ENCODE measurements at places on chromosomes 6 and 20.

GRCh38 chr6:147855803-147856482 is 347.5 kb downstream of the SAMD5 start:
- H3K36me3 ChIP-seq = no peaks in the 10 kb centered on the region
- no peak overlapping the region for H3K4me3 ChIP-seq
- no peaks in the 10 kb centered on the region for H3K27me3 ChIP-seq
- H3K27ac ChIP-seq = no peak overlapping the region

GRCh38 chr6:147078106-147078505 is 126.1 kb upstream of the STXBP5 start:
- H3K4me1 ChIP-seq = no peaks in the 10 kb centered on the region
- DNase-seq = no peak
- H3K4me3 ChIP-seq = no peak overlapping the region
- H3K27ac ChIP-seq = no peak overlapping the region
- H3K27me3 ChIP-seq = no peaks in the 10 kb centered on the region

GRCh38 chr6:27836783-27837624 is 75.2 kb downstream of the OR2B2 start:
- DNase-seq = peak; percentile 61
- no peaks in the 10 kb centered on the region for H3K36me3 ChIP-seq

DNA sequence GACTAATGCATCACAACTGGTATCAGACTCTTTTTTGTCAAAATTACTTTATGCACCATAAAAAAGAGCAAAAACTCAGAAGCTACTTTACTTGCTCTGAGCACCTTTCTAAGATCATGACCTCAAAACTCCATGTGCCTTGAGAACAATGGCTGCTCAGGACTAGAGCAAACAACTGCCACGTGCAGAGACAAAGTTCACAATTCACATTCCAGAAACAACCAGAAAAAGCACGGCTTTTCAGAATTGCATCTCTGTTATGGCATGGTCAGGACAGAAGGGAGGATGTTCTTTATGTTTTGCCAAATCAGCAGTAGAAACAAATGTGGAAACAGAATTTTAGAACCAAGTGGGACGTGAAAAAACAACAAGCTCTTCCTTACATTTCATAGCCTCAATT is 70.5 kb downstream of the CNKSR3 start:
- no peaks in the 10 kb centered on the region for H3K27me3 ChIP-seq
- no peak overlapping the region for H3K27ac ChIP-seq
- no peak for DNase-seq
- H3K4me1 ChIP-seq = no peaks in the 10 kb centered on the region

DNA sequence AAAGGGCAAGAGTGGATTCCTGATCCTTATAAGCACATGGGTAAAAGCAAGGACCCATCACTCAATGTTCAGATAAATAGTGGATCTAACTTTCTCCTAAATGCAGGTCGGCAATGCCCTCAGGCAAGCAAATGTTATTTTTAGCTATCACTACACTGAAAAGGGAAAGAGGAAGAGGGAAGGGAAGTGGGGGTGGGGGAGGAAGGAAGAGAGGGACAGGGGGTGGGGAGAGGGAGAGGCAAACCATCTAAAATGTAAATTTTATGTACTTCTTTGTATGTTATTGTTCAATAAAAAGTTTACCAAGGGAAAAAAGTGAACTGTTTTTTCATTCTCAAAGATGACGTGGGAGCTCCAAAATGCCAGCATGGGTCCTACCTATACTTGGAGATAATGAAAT is 44.2 kb downstream of the CHD6 start:
- H3K27ac ChIP-seq = no peak overlapping the region
- H3K4me3 ChIP-seq = no peak overlapping the region
- peaks cover 5% of the 10 kb centered on the region for H3K4me1 ChIP-seq
- no peaks in the 10 kb centered on the region for H3K27me3 ChIP-seq
- no peaks in the 10 kb centered on the region for H3K36me3 ChIP-seq

- no peak for DNase-seq
- H3K36me3 ChIP-seq = no peaks in the 10 kb centered on the region
- no peak overlapping the region for H3K27ac ChIP-seq
- H3K4me3 ChIP-seq = no peak overlapping the region
Observed at GRCh38 chr6:170165471-170166117, 125.3 kb downstream of the DLL1 start.

DNA sequence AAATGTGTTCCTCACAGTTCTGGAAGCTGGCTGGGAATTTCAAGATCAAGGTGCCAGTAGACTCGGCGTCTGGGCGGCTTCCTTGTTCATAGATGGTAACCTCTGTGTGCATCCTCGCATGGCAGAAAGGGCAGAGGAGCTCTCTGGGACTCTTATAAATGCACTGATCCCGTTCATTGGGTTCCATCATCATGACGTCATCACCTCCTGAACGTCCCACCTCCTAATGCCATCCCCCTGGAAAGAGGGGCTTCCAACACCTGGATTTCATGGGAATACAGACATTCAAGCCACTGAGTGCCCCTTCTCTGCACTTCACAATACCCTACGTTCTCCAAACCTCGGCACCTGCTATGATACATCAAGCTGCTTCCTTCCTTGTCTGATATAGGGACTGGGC is 37.5 kb upstream of the THBS2 start:
- H3K27me3 ChIP-seq = no peaks in the 10 kb centered on the region
- no peak overlapping the region for H3K4me3 ChIP-seq
- DNase-seq = no peak
- H3K27ac ChIP-seq = peak overlapping the region; percentile 90

DNA sequence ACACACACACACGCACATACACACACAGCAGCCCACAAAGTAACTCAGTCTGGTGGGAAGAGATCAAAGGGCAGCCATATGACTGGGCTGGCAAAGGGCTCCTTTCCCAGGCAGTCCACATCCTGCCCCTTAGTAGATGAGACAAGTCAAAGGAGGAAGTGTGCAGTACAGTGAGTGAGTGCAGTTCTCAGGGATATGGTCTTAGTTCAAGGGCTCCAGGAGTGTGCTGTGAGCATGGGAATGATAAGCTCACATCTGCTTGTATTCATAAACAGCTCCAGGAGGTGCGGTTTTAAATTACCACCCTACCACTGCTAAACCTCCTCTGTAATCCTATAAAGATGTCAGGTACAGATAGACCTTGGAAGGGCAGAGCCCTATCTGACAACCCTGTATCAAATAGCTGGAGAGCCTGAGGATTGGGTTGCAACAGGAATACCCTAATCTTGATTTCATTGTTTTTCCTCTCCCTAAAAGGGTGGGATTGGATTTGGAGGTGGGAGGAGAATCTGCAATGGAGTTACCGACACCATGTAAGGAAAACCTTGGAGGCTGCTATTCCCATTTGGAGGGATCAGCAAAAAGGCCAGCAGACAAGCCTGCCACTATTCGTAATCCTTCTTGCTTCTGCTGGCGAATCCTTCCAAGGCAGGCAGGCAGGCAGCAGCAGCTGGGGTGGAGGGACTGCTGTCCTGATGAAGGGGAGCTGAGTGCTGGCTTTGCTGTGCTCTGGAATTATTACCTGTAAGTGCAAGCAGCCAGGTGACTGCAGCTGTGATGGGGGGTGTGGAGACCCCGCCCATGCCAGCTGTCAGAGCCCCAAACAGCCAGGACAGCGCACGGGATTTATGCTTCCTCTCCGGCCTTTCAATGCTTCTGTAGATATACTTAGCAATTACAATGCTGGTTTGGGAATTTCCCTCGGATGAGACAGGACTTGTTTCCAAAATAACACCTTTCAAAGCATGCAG is 342.7 kb downstream of the PRL start:
- H3K4me3 ChIP-seq = no peak overlapping the region
- H3K36me3 ChIP-seq = no peaks in the 10 kb centered on the region
- DNase-seq = peak; percentile 48
- H3K27me3 ChIP-seq = no peaks in the 10 kb centered on the region

- no peaks in the 10 kb centered on the region for H3K27me3 ChIP-seq
- H3K4me1 ChIP-seq = no peaks in the 10 kb centered on the region
- no peak overlapping the region for H3K27ac ChIP-seq
- no peak for DNase-seq
Observed at GRCh38 chr20:62886709-62887058, 25.1 kb upstream of the TCFL5 start.

DNA sequence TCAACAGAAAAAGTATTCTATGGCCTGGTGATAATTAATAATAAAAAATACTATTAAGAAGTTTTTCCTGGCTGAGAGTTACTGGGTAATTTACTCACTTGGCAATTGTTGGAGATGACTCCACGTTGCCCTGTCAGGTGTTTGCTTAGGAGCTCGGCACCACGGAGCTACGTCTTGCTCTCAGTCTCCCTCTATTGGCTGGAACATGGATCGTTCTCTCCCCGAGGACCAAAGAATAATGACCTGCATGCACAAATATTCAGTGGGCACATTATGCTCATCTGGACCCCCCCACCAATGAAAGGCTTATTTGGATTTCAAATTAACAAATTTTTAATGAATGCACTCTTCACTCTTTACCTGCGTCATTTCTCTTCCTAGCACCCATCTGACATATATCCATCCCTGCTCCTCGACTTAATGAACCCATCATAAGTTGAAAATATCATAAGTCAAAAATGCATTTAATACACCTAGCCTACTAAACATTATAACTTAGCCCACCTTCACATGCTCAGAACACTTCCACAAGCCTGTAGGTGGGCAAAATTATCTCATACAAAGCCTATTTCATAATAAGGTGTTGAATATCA is 71.0 kb upstream of the CD83 start:
- H3K4me1 ChIP-seq = no peaks in the 10 kb centered on the region
- H3K27me3 ChIP-seq = no peaks in the 10 kb centered on the region
- H3K36me3 ChIP-seq = no peaks in the 10 kb centered on the region
- H3K4me3 ChIP-seq = no peak overlapping the region

DNA sequence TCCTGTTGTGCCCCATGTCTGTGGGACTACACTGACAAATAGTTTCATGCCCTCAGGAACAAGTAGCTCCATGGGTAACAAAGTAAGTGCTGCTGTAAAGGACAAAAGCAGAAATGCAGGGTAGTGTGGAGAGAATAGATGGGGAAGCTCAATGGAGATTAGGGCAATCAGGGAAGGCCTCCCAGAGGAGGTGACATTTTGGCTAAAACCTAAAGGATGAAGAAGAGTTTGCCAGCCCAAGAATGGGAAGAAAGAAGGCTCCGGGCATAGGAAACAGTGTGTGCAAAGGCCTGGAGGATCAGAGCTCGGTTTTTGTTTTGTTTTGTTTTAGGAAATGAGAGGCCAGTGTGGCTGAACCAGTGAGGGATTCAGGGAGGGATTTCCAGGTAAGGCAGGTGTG is 43.6 kb upstream of the FAM83D start:
- no peak overlapping the region for H3K4me3 ChIP-seq
- no peak overlapping the region for H3K27ac ChIP-seq
- DNase-seq = no peak
- no peaks in the 10 kb centered on the region for H3K4me1 ChIP-seq

DNA sequence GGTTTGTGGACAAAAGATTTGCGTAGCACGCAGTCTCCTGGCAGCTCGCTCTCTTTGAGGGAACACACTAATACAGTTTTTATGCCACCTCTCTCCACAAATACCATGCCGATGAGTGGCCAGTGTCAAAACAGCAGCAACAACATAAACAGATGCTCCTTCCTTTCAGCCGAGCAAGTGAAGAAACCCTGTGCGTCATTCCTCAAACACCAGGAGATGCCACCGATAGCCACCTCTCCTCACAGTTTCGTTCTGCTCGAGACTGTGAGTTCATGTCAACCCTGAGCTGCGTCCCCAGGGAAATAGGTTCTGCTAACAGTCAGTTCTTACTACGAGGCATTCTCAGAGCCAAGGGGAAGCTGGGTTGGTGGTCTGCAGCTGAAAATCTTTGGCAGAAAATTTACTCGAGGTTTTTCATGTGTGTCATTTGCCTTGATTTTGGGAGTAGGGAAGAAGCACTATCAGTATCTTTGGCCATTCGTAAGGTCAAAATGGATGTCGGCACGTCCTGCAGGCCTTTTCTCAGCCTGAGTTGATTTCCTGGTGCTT is 59.9 kb downstream of the EYA2 start:
- H3K27ac ChIP-seq = no peak overlapping the region
- no peaks in the 10 kb centered on the region for H3K27me3 ChIP-seq
- DNase-seq = no peak
- H3K4me3 ChIP-seq = no peak overlapping the region
- H3K36me3 ChIP-seq = no peaks in the 10 kb centered on the region

DNA sequence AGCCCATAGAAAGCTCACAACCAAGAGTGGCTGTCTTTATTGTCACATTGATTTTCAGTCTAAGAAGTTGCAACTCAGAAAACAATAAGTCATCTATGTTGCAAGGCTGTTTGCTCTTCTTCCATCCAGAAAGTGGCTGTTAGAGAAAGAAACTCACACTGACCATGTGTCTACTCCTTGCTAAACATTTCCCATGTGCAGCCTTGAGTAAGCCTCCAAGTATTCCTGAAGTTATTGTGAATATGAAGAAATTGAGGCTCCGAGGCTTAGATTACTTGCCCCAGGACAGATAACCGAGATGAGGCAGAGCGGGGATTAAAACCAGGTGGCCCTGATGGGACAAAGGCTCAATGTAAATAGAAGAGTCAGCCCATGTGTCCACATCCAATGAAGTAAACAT is 105.0 kb downstream of the SPTLC3 start:
- no peak overlapping the region for H3K4me3 ChIP-seq
- no peaks in the 10 kb centered on the region for H3K4me1 ChIP-seq
- no peaks in the 10 kb centered on the region for H3K27me3 ChIP-seq
- H3K27ac ChIP-seq = no peak overlapping the region
- no peaks in the 10 kb centered on the region for H3K36me3 ChIP-seq

DNA sequence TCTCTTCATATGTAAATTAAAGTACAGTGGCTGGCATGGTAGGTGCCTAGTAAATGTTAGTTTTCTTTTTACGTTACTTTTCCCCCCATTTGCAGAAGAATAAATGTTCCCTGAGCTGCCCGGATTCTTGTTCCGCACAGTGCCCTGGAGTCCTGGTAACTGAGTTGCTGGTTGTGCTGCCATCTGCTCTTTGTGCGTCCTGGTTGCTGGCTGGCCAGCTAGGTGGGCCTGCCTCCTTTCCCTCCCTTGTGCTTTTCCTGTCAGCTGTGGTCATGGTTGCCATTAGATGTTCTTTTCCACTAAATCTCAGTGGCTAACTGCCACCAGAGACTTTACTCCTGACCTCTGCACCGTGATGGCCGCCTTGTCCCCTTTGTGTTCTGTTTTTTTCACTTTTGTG is 28.6 kb downstream of the CEP43 start:
- H3K36me3 ChIP-seq = no peaks in the 10 kb centered on the region
- H3K27me3 ChIP-seq = no peaks in the 10 kb centered on the region
- no peaks in the 10 kb centered on the region for H3K4me1 ChIP-seq
- DNase-seq = no peak
- no peak overlapping the region for H3K27ac ChIP-seq
